ENCODE measurements at places on chromosomes 16 and 17. TPM values are rescaled to one million over a fixed set of nuclear protein-coding genes. Genes with fewer than 3 reads are reported as not detected.

CD7 gene
- not detected for total RNA-seq

SLC6A2 gene
- not detected for total RNA-seq

TP53TG3C gene
- total RNA-seq = not detected

CTRB1 gene
- total RNA-seq = not detected

SOX9 gene
- total RNA-seq = not detected

NLGN2 gene
- total RNA-seq = 1.3 TPM

ZSCAN10 gene
- total RNA-seq = under 0.01 TPM

KRTAP4-5 gene
- total RNA-seq = not detected

RFNG gene
- total RNA-seq = 10.0 TPM

NT5M gene
- total RNA-seq = 1.1 TPM

- DNase-seq = peak; percentile 69
Measured at GRCh38 chr16:3112058-3112880, at the start of gene ZNF205. Gene ZNF205, plus strand, starts transcription at chr16:3112586. Its CDS starts 845 bp downstream, at chr16:3113431.

DNA sequence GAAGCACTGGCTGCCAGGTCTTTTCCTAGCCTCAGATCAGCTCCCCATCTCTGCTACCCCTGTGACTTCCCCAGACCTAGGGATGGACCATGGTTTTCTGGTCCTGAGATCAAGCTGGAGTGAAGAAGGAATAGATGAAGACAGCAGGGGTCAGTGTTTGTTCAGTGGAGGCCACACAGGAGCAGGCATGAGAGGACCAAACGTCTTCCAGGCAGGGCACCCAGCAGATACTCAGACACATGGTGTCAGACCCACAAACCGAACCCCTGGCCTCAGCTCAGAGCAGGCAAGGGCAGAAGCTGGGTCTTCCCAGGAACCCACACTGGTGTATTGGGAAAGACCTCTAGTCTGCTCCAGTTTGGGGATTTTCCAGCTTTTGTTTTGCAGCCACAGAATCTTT, 189.7 kb downstream of the IRX5 start:
- no peak for DNase-seq

- DNase-seq = no peak
Measured at GRCh38 chr17:46986366-46986765, 7.3 kb upstream of the RPRML start.

DNA sequence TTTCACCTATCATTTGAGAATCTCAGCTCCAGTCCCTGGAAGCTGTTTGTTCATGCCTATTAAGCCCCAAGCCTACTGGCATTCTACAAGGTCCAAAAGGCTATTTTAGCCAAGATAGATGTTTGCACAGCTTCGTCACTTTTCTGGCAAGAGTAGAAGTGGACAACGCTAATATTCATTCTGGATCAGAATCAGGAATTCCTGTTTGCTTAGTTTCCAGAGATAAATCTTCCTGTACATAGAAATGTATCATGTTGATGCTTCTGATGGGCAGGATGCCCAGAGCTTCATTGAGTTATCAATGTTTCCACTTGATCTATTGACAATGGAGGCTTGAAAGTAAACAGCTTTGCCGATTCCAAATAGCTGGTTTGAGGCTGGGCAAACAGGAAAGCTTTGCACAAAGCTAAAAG, 260.7 kb upstream of the CA10 start:
- peak; percentile 96 for DNase-seq

DNA sequence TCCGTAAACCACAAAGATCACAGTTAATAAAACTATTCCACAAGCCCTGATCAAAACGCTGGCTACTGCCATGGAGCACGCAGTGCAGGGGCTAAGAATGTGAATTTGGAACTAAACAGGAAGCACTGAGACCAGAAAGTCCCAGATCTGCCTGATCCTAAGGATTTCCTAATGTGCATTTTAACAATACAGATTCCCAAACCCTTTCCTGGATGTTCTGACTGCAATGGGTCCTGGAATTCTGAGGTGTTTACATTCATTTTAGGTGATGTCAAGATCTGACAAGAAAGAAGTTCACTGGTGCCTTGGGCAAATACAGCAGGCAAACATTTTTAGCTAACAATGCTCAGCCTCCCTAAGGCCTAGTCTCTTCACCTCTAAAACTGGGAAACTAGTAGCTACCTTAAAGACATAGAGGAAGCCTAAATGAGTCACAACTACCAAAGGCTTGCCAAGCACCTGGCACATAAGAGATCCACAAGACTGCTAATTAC, 10.3 kb downstream of the NSMCE1 start:
- DNase-seq = peak; percentile 32

- DNase-seq = peak; percentile 88
Measured at GRCh38 chr16:83802135-83802534, 5.6 kb upstream of the HSBP1 start.

DNA sequence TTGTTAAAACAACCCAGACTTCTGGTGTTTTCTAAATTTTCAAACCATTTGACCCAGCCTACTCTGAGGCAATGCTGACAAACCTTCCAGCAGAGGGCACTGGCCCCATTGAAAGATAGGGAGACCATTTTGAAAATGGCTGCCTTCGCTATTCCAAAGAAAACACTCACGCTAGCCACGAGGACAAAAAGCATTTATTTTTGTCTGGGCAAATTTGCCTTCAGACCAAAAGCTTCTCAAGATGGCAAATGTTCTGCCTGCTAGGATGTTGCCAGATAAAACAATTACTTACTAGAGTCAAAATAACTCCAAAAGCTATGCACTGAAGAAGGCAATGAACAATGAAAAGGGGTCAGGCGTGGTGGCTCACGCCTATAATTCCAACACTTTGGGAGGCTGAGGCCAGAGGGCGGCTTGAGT, 296.7 kb upstream of the IRX5 start:
- peak; percentile 36 for DNase-seq

DNA sequence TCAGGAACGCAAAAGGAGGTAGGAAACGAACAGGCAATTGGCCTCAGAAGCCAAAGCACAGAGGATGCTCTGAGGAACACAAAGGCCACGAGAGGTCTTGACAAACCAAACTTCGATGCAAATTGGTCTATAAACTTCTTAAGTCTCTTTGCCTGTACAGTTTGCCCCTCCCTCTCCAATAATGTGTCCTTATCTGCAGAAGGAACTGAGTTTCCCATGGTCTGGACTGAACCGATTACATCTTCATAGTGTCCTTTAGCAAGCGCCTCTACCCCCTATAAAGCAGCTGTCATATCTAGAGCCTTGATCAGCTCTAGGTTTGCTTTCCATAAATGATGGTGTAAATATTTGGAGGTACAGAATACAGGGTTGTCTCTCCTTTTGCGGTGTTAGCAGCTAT, 3.1 kb upstream of the CDRT4 start:
- DNase-seq = no peak

DNA sequence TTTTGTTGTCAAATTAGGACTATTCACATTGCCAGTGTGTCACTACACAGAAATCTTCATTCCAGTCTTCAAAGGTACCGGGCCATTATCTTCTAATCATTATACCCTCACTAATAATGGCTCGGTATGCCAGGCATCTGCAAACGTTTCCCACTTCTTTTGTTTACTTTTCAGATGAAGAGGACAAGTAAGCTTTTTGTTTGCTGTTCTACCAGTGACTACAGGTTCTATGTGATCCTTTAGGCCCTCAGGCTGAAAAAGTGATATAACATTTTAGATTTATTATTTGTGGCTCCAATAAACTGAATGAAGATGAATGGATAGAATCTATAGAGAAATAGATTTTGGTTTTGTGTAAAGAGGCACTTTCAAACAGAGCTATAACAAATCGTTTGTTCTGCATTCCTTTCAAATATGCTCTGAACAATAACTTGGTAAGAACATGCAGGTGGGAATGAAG, 403 bp upstream of the KRTAP3-1 start:
- DNase-seq = no peak

GRCh38 chr17:10499950-10500349, 18.4 kb downstream of the MYH1 start:
- no peak for DNase-seq

DNA sequence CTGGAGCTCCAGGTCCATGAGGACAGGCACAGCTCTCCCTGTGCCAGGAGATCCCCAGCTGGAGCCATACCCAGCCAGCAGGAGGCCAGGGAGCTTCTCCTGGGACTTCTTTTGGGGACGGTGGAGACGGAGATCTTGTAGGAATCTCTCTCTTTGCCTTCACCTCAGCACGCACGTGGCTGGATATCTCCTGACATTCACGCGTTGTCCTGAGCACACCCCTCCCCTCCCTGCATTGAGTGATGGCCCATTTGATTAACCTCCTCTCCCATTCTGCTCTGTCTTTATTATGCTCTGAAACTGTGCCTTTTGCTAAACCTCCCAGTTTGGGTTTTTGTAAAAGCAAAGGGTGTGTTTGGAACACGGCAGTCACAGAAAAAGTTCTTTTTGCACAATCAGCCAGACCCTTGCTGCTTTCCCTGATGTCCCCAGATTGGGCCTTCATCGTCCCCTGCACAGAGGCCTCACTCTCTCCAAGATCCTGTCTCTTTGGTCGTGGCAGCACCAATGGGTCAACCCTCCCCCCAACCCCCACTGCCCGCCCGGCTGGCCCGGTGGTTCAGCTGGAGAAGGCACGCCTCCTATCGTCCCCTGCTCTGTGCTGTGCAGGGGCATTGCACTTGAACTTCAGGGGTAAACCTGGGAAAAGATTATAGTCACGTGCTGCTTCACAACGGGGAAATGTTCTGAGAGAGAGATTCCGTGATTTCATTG, 32.5 kb upstream of the LGALS9 start:
- no peak for DNase-seq

GRCh38 chr17:68458260-68459036, 1.2 kb upstream of the WIPI1 start:
- no peak for DNase-seq

DNA sequence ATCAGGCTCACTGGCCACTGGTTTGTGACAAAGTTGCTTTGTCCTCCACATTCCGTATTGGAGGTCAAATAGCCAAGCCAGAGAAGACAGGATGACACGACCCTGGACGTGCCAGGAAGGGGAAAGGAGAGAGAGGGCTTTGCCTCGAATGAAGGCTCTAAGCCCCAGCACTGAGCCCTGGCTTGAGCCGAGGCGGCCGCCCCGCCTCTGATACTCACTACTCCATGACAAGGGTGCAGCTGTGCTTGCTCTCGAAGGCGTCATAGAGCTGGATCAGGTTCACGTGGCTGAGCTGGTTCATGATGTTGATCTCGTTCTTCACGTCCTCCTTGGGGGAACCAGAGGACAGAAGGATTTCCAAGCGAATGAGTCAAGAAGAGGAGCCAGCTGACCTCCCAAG, 19.3 kb downstream of the MYLK3 start:
- no peak for DNase-seq

GRCh38 chr17:21375162-21375560, 996 bp upstream of the KCNJ12 start:
- DNase-seq = no peak

DNA sequence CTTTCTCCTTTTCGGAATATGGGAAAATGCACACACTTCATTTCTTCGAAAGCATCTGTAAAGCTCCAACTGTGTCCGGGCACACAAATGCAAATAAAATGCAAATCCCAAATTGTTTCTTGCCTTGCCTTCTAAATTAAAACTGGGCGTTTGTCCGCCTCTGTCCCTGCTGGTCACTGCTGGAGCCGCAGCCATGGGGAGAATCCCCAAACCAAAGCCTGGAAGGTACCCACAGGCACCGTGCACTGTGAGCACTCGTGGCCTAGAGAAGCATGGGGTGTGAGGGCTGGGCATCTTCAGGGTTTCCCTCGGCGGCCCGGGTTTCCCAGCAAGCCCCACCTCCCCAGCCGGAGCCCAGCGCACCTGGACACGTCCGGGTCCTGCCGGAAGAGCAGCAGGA, 2.9 kb downstream of the SLC47A2 start:
- no peak for DNase-seq

DNA sequence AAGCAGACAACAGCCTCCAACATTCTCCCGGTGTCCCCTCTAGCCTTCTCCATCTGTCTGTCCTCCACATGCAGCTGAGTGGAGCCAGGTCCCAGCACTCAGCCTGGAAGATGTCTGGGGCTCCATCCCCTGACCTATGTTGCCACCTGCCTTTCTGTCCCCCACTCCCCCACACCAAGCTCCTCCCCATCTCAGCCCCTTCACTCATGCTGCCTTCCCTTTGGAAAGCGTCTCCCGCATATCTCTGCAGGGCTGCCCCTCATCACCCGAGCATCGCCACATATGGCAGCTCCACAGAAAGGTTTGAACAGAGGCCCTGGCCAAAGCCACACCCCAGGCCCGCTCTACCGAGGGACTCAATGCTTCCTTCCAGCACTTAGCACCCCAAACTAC, 24.2 kb downstream of the NSMCE1 start:
- DNase-seq = no peak

- DNase-seq = no peak
Measured at GRCh38 chr17:82043507-82043906, 6.0 kb upstream of the DCXR start.

GRCh38 chr17:77470800-77471733, 330.3 kb downstream of the SEC14L1 start:
- no peak for DNase-seq

GRCh38 chr16:52312716-52313115, 234.2 kb downstream of the TOX3 start:
- no peak for DNase-seq

GRCh38 chr16:12529582-12529981, 274.1 kb downstream of the CPPED1 start:
- no peak for DNase-seq

DNA sequence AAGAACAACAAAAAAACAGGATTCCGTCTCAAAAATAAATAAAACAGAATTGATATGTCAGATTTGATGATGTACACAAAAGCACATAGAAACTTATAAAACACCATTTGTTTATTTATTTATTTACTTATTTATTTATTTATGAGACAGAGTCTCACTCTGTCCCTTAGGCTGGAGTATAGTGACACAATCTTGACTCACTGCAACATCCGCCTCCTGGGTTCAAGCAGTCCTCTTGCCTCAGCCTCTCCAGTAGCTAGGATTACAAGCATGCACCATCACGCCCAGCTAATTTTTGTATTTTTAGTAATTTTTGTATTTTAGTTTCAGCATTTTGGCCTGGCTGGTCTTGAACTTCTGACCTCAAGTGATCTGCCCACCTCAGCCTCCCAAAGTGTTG, 21.4 kb downstream of the BCAS3 start:
- no peak for DNase-seq

DNA sequence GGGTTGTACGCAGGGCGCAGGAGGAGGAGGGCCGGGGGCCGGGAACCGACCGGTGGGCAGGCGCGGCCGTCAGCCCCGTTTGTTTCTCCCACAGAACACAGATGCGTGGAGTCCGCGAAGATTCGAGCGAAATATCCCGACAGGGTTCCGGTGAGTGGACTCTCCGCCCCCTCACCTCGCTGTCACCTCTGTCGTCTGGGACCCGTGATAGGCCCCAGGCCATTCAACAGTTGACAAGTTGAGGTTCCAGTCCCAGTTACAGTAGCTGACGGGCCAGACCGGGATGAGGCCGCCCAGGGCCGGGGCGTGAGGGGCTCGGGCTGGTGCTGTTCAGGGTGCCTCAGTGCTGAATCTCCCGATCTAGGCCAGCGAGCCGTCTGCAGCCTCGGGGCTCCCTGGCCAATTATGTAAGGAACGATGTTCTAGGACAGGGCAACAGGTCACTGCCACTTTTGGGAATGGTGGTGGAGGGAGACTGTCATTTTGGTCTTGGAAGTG, 628 bp downstream of the GABARAPL2 start:
- DNase-seq = peak; percentile 52

GRCh38 chr17:9587969-9588656, 11.7 kb downstream of the CFAP52 start:
- no peak for DNase-seq

Measured in lung microvascular endothelial cell (primary cell).